ENCODE measurements at places on chromosomes 4 and X.

DNA sequence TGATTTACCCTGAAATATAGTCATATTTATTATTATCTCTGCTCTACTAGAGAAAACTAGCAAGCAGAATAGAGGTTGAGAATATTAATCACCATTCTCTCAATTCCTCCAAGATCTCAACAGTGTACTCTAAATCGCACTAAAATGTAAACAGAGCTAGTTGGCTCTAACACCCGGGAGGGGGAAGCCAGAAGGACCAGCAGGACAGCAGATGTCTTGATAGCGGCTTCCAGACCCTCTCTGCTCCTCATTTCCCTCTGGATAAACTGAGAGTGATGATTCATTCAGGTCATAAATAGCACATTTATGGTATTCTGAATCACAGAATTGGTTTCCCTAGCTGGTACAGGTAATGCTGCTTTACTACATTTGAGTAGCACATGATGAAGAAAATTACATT lies 82.5 kb downstream of the TBC1D9 start:
- DNase-seq, result no peak

DNA sequence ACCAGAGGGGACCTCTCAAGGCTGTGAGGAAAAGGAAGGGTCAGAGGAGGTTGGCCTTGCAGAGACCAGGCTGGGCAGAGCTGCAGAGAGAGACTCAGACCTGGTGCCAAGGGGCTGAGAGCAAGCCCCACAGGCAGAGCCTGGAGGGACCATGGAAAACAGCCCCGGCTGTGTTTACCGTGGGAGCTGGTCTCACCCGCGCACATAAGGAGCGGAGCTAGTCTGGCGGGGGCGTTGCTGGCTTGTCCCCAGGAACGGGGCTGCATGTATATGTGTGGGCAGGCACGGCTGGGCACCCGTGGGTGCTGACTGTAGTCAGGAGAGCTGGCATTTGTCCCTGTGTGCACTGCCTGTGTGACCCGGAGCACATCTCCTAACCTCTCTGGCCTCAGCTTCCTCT lies 45.7 kb downstream of the C4orf50 start:
- DNase-seq, result no peak

GRCh38 chr4:28654618-28655017 lies 1794.0 kb downstream of the STIM2 start:
- no peak for DNase-seq

DNA sequence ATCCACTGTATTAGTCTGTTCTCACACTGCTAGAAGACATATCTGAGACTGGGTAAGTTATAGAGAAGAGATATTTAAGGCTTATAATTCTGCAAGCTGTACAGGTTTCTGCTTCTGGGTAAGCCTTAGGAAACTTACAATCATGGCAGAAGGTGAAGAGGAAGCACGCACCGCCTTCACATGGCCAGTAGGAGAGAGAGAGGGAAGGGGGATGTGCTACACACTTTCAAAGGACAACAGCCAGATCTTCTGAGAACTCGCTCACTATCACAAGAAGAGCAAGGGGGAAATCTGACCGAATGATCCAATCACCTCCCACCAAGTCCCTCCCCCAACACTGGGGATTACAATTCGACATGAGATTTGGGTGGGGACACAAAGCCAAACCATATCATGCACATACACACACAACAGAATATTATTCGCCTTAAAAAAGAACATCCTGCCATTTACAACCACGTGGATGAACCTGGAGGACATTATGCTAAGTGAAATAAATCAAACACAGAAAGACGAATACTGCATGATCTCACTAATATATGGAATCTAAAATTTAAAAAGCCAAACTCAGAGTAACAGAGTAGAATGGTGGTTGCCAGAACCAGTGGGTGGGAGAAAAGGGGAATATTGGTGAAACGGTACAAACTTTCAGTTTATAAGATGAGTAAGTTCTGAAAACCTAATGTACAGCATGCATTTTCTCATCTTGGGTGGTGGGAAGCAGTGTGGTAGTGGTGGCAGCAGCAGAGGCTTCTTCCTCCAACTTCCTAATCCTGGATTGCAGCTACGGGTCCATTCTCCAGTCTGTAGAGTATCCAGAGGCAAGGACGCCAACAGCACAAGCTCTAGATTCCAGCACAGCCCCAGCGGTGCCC lies 12.8 kb downstream of the FRYL start:
- DNase-seq, result no peak

DNA sequence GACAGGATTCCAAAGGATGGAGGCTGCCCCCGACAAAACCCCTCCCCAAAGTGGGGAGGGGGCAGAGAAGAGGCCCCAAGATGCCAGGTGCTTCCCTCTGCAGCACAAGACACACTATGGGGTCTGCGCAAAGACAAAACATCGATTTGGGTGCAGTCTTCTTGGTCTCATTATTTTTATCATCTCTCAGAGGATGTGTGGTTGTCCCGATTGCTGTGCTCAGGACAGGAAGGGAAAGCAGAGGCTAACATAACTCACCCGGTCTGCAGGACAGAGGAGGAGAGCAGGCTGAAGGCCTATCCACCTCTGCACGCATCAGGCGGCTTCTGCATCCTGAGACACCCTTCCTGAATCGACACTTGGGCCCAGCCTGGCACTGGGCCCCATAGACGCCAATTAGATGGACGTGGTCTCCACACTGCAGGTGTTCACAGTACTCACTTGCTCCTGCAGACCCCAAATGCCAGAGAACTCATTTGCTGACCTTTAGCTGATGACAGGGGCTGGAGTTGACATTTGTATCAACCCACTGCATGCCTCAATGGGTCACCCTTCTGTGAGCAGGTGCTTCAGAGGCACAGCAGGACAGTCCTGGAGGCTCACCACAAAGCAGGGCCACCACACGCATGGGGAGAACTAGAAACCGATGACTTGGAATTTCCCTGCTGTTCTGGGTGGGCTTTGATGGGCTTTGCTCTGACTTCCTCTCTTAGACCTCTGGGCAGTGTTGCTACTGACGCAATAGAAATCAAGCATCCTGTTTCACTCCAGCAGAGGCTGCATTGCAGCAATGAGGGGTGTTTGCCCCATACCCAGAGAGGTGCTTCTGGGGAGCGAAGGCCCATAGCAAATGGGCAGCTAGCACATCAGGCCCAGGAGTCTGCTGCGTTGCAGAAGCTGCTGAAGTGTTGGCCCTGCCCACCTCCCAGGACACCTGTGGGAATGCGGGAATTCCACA lies 96.3 kb upstream of the ENPP6 start:
- no peak for DNase-seq

GRCh38 chr4:105430811-105431210 lies 43.1 kb downstream of the PPA2 start:
- no peak for DNase-seq

DNA sequence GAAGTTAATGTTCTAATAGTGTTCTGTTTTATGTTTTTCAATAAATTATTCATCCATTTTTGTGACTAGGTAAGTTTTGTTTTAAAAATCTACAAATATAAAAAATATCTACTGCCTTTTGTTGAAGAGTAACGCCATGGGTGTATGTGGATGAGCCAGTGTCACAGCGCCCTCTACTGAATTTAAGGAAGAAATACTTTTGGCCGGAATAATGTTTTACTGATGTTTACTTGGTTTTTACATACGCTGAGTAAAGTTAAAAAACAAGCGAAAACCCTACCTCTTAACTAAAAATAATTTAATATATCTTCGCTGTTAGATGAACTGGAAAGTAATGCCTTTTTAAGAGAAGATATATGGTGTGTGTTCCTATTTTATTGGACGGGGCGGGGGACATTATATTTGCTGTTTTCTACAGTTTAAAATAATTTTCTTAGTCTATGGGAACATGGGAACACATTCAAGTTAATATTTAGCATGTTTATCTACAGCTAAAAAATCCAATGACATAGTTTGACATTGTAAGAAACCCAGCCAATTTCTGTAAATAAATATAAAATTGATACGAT lies 86.1 kb downstream of the CPE start:
- DNase-seq, result peak; percentile 66

GRCh38 chr4:108695062-108695461 lies 44.7 kb downstream of the OSTC start:
- no peak for DNase-seq

DNA sequence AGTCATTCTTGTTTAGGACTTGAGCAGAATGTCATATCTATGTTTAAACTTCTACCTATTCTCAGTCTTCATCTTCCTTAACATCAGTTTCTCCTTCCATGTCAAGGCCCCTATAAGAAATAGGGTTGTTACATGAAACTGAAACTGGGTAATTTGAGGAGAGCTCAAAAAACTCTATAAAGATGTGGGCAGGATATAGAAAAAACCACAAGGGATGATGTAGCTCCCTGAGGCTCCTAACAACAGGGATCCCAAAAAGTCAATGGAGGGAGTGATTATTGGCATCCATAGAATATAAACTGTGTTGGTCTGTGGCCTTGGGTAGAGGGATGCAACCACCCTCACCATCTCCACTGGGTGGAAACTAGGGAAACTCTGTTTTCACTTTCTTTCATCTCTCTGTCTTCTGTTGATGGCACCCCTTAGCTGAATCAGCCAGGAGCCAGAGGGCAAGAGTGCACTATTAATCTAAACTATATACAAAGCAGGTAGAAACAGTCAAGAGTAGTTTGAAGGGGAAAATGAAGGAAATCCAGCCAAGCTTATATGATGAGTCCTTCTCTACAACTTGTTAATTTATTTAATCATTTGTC lies 27.6 kb downstream of the C4orf54 start:
- no peak for DNase-seq

GRCh38 chrX:84064814-84065213 lies 123.2 kb downstream of the RPS6KA6 start:
- DNase-seq, result no peak

GRCh38 chrX:18578546-18578945 lies 93.4 kb downstream of the RS1 start:
- no peak for DNase-seq

DNA sequence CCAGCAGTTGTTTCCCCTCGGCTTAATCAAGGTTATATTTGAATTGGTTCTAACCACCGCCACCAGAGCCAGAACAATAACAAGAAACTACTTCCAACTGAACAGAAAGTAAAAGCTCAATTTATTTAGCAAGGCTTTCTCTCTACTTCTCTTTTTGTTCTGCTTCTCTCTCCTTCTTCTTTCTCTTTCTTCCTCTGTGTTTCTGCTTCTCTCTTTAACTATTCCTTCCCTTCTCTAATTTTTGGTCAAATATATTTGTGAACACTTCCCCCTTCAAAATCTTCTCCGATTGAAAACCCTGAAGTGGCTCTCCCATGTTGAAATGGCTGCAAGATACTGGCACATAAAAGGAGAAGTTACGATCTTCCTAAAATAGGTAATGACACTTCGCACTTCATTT lies 1195.9 kb upstream of the PRKX start:
- DNase-seq, result no peak

Measured in LoVo (cell line).